ENCODE measurements at places on chromosomes 4 and X.

DNA sequence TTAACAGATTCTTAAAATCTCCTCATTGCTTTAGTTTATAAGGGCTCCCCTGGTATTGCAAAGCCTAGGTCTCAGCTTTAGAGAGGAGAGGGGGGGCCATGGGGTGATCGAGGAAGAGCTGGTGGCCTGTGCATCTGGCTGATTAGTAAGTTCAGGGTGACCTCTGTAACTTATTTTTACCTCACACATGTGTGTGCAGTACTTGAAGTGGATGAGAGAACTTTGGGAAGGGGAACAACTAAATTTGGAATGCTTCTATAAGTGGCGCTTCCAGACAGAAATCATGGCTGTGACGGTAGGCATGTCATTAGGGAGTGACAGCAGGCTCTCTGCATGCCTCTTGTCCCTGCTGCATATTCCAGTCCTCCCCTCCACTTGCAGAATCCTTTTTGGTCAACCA lies 41.9 kb downstream of the FRAS1 start:
- H3K27me3 ChIP-seq = no peaks in the 10 kb centered on the region
- H3K4me3 ChIP-seq = no peak overlapping the region
- no peak overlapping the region for H3K27ac ChIP-seq
- no peak for DNase-seq
- H3K36me3 ChIP-seq = no peaks in the 10 kb centered on the region

GRCh38 chr4:53306729-53307128 lies 59.1 kb downstream of the SCFD2 start:
- no peak overlapping the region for H3K27ac ChIP-seq
- no peak for DNase-seq
- no peaks in the 10 kb centered on the region for H3K27me3 ChIP-seq
- peaks cover 11% of the 10 kb centered on the region for H3K4me1 ChIP-seq
- no peak overlapping the region for H3K4me3 ChIP-seq

DNA sequence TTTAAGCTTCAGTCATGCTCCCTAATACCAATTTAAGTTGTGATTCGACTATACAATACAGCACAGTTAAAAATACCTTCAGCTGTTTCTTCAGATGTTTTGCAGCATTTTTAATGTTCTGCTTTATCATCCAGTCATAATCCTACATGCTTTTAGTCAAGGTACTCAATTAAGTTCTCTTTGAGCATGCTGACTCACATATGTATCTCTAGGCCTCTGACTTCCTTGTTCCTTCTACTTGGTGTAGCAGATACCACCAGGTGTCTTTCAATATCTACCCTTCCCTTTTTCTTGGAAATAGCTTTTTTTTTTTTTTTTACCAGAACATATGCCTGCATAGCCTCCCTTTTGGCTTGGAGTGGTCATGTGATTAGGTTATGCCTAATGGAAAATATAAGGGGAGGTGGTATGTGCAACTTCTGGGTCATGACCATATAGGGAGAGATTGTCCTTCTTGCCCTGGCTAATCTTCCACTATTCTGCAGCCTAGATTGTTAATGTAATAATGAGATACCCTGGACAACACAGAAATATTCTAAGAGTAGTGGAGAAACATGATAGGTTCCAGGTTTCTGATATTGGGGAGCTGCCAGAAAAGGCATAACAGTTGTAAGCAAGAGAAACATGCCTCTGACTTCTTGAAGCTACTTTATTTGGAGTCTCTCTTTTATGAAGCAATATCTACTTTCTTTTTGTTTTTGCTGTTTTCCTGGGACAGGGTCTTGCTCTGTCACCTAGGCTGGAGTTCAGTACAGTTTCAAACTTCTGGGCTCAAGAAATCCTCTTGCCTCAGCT lies 737.2 kb upstream of the SLIT2 start:
- no peaks in the 10 kb centered on the region for H3K4me1 ChIP-seq
- no peak overlapping the region for H3K4me3 ChIP-seq
- no peak overlapping the region for H3K27ac ChIP-seq
- H3K36me3 ChIP-seq = no peaks in the 10 kb centered on the region
- DNase-seq = no peak
- no peaks in the 10 kb centered on the region for H3K27me3 ChIP-seq

DNA sequence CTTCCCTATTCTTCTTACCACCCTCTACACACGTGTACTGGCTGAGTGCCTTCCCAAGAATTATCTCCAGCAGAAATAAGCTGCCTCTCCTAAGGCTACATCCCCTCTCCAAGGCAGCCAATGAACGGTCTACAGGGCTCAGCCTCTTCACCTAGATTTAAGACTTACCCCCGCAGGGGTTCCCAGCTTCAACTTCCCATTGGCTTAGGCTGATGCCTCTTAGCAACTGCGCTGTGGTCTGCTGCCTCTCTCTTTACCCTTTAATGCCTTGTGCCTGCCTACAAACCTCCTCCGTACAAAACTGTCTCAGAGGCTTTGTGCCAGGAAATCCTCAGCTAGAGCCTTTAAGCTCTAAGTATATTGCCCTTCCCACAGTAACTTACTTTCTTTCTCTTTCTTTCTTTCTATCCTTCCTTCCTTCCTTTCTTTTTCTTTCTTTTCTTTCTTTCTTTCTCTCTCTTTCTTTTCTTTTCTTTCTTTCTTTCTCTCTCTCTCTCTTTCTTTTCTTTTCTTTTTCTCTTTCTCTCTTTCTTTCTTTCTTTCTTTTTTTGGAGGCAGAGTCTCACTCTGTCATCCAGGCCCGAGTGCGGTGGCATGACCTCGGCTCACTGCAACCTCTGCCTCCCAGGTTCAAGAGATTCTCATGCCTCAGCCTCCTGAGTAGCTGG lies 15.1 kb upstream of the PIGA start:
- DNase-seq = no peak
- no peak overlapping the region for H3K27ac ChIP-seq
- no peaks in the 10 kb centered on the region for H3K27me3 ChIP-seq
- H3K36me3 ChIP-seq = no peaks in the 10 kb centered on the region

GRCh38 chr4:56286763-56287162 lies 100.5 kb downstream of the AASDH start:
- no peaks in the 10 kb centered on the region for H3K36me3 ChIP-seq
- no peak overlapping the region for H3K4me3 ChIP-seq
- no peak for DNase-seq
- no peak overlapping the region for H3K27ac ChIP-seq

- H3K4me1 ChIP-seq = no peaks in the 10 kb centered on the region
- H3K27me3 ChIP-seq = no peaks in the 10 kb centered on the region
- no peak for DNase-seq
- H3K27ac ChIP-seq = no peak overlapping the region
- H3K4me3 ChIP-seq = no peak overlapping the region
Measured at GRCh38 chr4:163200727-163201349, 34.1 kb upstream of the NAF1 start.

- no peak for DNase-seq
- H3K4me1 ChIP-seq = no peaks in the 10 kb centered on the region
- H3K27ac ChIP-seq = no peak overlapping the region
- no peak overlapping the region for H3K4me3 ChIP-seq
Measured at GRCh38 chr4:67522230-67522629, 23.1 kb downstream of the CENPC start.

DNA sequence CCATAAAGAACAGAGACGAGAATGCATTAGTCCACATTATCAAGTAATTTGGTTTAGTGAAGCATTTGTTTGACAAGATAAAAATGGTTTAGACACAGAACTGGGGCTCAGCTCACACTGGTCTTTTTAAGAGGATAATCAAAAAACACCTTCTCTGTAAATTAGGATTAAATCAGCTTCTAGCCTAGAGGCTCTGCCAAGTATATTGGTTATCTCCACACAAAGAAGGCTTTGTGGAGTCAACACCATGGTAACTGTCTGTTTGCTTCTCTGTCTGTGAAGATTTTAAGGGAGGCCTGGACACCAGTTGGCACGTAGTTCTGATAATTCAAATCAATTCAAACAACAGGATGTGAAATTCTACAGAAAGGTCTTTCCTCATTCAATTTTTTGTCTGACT lies 687.0 kb downstream of the DMD start:
- H3K27me3 ChIP-seq = no peaks in the 10 kb centered on the region
- DNase-seq = no peak
- H3K4me1 ChIP-seq = no peaks in the 10 kb centered on the region
- H3K27ac ChIP-seq = no peak overlapping the region

DNA sequence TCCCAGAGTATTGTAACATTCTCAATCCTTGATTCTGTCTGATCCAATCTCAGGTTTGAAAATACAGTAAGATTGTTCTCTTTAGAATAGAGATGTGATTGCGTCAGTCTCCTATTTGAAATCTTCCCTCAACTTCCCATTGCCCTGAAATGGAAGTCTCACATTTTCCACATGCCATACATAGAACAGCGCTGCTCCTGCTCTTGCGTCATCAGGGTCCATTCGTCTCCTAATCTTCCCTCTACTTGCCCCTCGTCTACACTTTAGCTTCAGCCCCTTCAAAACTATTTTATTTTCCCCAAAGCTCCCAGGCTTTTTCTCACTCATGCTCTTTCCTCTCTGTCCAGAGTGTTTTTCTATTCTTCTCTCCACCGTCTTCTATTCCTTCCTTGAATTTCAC lies 301.7 kb upstream of the MAGEB2 start:
- no peaks in the 10 kb centered on the region for H3K27me3 ChIP-seq
- H3K27ac ChIP-seq = no peak overlapping the region

GRCh38 chr4:75916091-75916661 lies 13.9 kb upstream of the PPEF2 start:
- no peak for DNase-seq
- H3K27me3 ChIP-seq = no peaks in the 10 kb centered on the region
- no peaks in the 10 kb centered on the region for H3K4me1 ChIP-seq
- no peaks in the 10 kb centered on the region for H3K36me3 ChIP-seq

DNA sequence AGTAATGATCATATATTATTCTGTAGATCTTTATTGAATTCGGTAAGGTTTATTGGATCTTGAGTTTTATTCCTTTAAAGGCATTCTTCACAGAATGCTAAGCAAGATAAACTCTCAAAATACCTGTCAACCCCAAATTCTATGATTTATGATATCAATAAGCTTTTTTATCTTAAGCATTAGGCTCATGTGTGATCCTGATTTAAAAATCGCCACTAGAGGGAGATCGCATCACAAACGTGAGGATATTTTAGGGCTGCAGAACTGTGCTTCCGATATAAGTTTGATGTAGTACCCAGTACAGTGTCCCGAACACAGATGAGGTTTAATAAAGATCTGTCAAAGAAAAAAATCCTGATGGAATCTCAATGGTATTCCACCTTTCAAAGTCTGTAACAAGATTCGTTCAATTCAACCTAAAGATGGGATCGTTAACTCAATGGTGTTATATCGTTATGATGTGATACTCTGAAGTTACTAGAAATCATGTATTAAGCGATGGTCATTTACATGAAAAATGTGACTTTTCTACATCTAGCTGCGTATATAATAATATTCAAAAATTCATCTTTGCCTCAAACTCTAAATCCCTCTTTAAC lies 169.0 kb downstream of the CORIN start:
- DNase-seq = no peak
- H3K4me1 ChIP-seq = no peaks in the 10 kb centered on the region
- H3K27ac ChIP-seq = no peak overlapping the region
